ENCODE measurements at places on chromosomes 5 and 9.

GRCh38 chr5:143428155-143428554 lies 24.7 kb upstream of the NR3C1 start:
- DNase-seq = no peak

DNA sequence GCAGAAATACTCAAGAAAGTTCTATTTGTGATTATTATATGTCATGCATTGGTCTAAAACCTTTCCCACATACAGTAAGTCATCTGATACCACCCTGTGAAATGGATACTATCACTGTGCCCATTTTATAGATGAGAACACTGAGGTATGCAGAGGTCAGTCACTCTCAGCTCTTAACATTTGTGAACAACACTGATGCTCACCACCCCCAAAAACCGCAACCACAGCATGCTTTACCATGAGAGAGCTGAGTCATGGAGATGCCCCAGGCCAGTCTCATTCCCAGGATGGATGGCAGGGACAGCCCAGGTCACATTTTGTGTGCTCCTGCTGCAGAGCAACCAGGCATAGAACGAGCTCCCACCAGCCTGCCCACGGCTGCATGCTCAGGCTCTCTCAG lies 53.5 kb upstream of the IRX1 start:
- no peak for DNase-seq

- no peak for DNase-seq
Measured at GRCh38 chr5:125348221-125348692, 601.8 kb upstream of the ZNF608 start.

DNA sequence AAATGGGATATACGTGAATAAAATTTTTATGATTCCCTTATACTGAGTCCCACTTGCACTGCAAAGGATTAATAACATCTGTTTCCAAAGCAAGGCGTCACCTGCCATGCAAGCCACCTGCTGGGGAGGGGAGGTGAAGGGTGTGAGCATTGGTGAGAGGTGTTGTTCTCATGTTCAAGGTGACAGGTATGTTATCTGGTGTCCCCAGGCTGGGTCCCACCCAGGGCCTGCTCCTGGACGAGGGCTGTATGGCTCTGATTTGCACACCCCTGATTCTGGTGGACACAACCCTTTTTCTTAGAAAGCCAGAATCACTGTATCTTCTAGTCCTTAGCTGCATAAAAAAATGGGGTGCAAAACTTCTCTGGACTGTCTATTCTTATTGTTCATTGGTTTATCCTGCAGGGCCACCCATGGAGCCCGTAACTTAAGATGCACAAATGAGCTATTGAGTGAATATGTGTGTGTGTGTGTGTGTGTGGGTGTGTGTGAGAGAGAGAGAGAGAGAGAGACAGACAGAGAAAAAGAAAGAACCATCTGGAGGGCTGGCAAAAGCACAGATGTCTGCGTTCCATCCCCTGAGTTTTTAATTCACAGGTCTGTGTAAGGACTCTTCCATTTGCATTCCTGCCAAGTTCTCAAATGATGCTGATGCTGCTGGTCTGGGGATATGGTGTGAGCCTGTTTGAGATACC lies 53.7 kb downstream of the SYK start:
- no peak for DNase-seq

- DNase-seq = no peak
Measured at GRCh38 chr5:135211083-135211790, 177.2 kb upstream of the PITX1 start.

- no peak for DNase-seq
Measured at GRCh38 chr9:6405371-6405770, 7.6 kb upstream of the UHRF2 start.
